Caco-2 (cell line): ENCODE measurements at places on chromosomes 5 and 9. TPM values are rescaled to one million over a fixed set of nuclear protein-coding genes. Genes with fewer than 3 reads are reported as not detected.
A peak's percentile ranks its signal among the peaks of the same experiment; 100 is the strongest.

DNA sequence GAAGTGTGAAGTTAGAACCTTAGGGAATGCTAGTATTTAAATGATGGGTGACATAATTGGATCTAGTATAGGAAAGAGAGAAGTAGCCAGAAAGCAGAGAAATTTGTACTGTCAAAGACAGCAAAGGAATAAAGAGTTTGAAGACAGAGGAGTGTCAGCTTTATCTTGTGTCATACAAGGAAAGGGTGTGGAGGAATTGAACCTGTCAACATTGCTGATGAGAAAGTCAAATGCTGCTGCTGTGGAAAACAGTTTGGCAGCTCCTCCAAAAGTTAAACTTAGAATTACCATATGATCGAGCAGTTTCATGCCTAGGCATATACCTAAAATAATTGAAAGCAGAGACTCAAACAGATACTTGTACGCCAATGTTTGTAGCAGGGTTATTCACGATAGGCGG is 63.7 kb downstream of the DENND4C start:
- no peaks in the 10 kb centered on the region for H3K36me3 ChIP-seq
- H3K4me1 ChIP-seq: peaks cover 6% of the 10 kb centered on the region; the same call in 1 of the 2 replicates
- no peak overlapping the region for H3K4me3 ChIP-seq

- no peak for DNase-seq
- no peaks in the 10 kb centered on the region for H3K4me1 ChIP-seq
- H3K36me3 ChIP-seq: no peaks in the 10 kb centered on the region
- no peak overlapping the region for H3K4me3 ChIP-seq
- no peaks in the 10 kb centered on the region for H3K27me3 ChIP-seq
These were observed 121.8 kb downstream of the FAM170A start for GRCh38 chr5:119750887-119751733.

GRCh38 chr5:134541736-134542376 is 16.4 kb downstream of the JADE2 start:
- no peaks in the 10 kb centered on the region for H3K4me1 ChIP-seq
- DNase-seq: peak; percentile 70
- H3K27me3 ChIP-seq: no peaks in the 10 kb centered on the region
- no peak overlapping the region for H3K4me3 ChIP-seq
- peaks cover 6% of the 10 kb centered on the region; the same call in 1 of the 2 replicates for H3K36me3 ChIP-seq

Gene F12
- total RNA-seq: 13.3 and 14.0 TPM in 2 replicates

Gene PCA3
- total RNA-seq: not detected in 2 replicates

DNA sequence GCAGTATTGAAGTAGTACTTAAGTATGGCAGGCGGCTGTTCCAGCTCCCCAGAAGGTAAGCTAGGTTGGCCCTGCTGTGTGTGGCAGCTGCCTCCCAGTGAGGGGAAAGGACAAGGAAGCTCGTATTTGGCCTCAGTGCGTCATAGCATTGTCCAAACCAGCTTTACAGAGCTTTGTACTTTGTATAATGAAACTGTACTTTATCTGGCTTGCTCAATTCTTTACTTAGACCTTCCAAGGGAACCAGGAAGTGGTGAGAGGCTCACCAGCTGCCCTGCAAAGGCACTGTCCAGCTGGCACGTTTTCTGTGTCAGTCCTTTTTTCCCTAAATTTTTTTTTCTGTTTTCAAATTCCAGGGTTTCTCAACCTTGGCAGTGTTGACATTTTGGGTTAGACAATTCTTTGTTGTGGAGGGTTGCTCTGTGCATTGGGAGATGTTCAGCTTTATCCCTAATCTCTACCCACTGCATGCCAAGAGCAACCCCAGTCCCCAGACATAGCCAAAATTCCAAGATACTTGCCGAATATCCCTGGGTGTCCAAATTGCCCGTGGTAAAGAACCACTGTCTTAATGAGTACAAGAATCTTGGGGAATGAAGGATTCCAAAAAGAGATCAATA is 474.5 kb downstream of the LRRC70 start:
- no peak overlapping the region for H3K4me3 ChIP-seq
- H3K4me1 ChIP-seq: peaks cover 34% of the 10 kb centered on the region
- no peaks in the 10 kb centered on the region for H3K36me3 ChIP-seq
- DNase-seq: no peak
- H3K27me3 ChIP-seq: no peaks in the 10 kb centered on the region

Gene WDR38
- total RNA-seq: not detected in 2 replicates

GRCh38 chr5:112967520-112968083 is 9.0 kb upstream of the DCP2 start:
- no peak overlapping the region for H3K4me3 ChIP-seq
- H3K36me3 ChIP-seq: no peaks in the 10 kb centered on the region
- no peaks in the 10 kb centered on the region for H3K27me3 ChIP-seq

- H3K27me3 ChIP-seq: no peaks in the 10 kb centered on the region
- H3K4me3 ChIP-seq: no peak overlapping the region
- H3K4me1 ChIP-seq: peaks cover 3% of the 10 kb centered on the region
- no peak for DNase-seq
These were observed 25.7 kb upstream of the C5orf47 start for GRCh38 chr5:173963182-173963838.

Gene NEURL1B
- 6.0 and 7.6 TPM in 2 replicates for total RNA-seq

Gene ALDH1A1
- total RNA-seq: 104 and 119 TPM in 2 replicates

- H3K27me3 ChIP-seq: no peaks in the 10 kb centered on the region
- H3K27ac ChIP-seq: no peak overlapping the region
- no peak for DNase-seq
- no peaks in the 10 kb centered on the region for H3K4me1 ChIP-seq
- H3K36me3 ChIP-seq: no peaks in the 10 kb centered on the region
These were observed 7.6 kb downstream of the TTC16 start for GRCh38 chr9:127723444-127723843.

GRCh38 chr5:170632266-170632984 is 128.6 kb downstream of the KCNIP1 start:
- H3K27me3 ChIP-seq: no peaks in the 10 kb centered on the region; the same call in 1 of the 2 replicates
- H3K4me1 ChIP-seq: peaks cover 6% of the 10 kb centered on the region; the same call in 1 of the 2 replicates
- DNase-seq: no peak
- no peaks in the 10 kb centered on the region for H3K36me3 ChIP-seq
- H3K4me3 ChIP-seq: no peak overlapping the region

DNA sequence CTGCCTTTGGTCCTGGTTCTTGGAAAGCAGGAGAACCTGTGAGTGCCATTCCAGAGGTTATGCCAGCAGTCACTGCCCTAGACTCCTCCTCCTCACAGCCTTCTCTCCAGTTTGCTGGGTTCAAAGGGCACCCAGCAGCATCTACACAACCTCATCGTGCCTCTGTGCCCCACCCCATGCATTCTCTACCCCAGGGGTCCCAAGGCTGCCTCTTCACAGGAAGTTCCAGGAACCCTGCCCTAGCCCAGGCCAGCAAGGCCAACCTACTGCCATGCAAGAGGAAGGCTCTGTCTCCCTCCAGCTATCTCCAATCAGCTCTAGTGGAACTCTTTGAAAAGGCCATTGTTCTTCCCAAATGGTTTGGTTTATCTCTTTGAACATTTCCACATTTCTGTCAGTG is 21.2 kb downstream of the ENC1 start:
- peaks cover 2% of the 10 kb centered on the region; the same call in 1 of the 2 replicates for H3K36me3 ChIP-seq
- no peak overlapping the region for H3K4me3 ChIP-seq
- no peak for DNase-seq

GRCh38 chr5:65012301-65012892 is 243.7 kb downstream of the CWC27 start:
- no peak for DNase-seq
- H3K36me3 ChIP-seq: no peaks in the 10 kb centered on the region; the same call in 1 of the 2 replicates
- no peaks in the 10 kb centered on the region for H3K27me3 ChIP-seq
- H3K4me1 ChIP-seq: no peaks in the 10 kb centered on the region
- H3K27ac ChIP-seq: no peak overlapping the region

DNA sequence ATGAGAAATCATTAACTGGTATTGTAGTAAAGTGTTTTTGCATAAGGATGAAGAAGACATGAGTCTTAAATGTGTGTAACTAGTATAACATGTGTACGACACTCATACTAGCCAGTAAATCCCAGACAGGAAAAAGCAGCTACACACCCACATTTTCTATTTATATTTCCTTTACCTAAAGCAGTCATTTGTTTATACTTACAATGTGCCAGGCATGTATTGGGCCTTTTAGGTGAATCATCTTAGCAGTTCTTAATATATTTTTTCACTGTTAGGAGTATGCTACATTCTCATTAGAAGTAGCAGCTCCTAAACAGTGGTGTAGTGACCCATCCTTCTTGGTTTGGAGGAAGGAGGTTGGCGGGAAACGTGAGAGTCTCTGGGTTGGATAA is 55.8 kb upstream of the TMC1 start:
- no peaks in the 10 kb centered on the region for H3K27me3 ChIP-seq
- peaks cover 15% of the 10 kb centered on the region for H3K4me1 ChIP-seq
- H3K36me3 ChIP-seq: no peaks in the 10 kb centered on the region
- no peak overlapping the region for H3K4me3 ChIP-seq

DNA sequence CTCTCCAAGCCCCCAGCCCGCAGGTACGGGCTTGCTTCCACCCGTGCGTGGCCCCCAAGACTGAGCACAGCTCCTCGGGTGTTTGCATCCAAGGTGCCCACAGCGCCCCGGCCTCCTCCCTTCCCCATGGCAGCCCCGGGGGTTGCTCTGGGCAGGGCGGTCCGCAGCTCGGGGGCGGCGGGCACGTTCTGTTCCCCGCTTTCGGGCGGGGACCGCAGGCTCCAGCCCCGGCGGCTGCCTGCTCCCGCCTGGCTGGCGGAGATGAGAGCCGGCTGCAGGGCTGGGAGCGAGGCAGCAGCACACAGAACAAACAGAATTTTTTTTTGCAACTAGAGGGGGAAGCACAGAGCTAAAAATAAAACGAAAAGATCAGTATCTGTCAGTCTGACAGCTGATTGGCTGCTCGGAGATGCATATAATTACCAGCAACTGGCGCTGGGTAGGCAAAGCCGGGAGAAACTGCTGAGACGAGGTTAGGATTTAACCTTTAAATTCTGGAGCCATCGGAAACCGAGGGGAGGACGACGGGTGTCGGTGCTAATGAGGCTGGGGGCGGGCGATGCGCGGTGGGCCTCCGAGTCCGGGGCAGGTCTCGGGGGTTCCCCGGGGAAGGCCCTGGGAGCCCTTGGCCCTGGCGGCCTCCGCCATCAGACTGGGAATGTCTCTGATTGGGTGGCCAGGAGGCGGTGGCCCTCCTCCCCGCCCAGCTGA is 142.7 kb upstream of the IER5L start:
- no peaks in the 10 kb centered on the region for H3K36me3 ChIP-seq
- no peak overlapping the region for H3K4me3 ChIP-seq
- DNase-seq: peak; percentile 58
- H3K27ac ChIP-seq: peak overlapping the region; percentile 27
- no peaks in the 10 kb centered on the region for H3K27me3 ChIP-seq

DNA sequence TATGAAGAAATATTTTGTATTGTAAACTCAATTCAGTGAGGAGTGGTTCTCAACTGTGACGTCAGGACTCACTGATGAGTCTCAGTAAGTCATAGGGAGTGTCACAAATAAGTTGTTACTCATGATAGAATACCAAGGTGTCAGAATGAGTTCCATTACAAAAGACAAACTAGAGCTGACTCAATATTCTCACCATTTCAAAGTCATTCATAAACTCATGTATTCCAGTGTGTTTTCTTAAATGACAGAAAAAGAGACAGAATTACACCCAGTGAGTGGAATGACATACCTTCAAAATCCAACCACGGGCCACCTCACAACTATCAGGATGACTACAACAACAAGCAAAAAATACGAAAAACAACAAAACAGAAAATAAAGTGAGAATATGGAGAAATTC is 321.5 kb downstream of the ENC1 start:
- no peak overlapping the region for H3K4me3 ChIP-seq
- H3K4me1 ChIP-seq: peaks cover 28% of the 10 kb centered on the region
- DNase-seq: no peak
- H3K27me3 ChIP-seq: no peaks in the 10 kb centered on the region
- H3K27ac ChIP-seq: no peak overlapping the region
- H3K36me3 ChIP-seq: no peaks in the 10 kb centered on the region

GRCh38 chr9:126170286-126170823 is 156.3 kb upstream of the MVB12B start:
- DNase-seq: no peak
- no peaks in the 10 kb centered on the region for H3K4me1 ChIP-seq
- H3K27me3 ChIP-seq: no peaks in the 10 kb centered on the region
- no peak overlapping the region for H3K27ac ChIP-seq

DNA sequence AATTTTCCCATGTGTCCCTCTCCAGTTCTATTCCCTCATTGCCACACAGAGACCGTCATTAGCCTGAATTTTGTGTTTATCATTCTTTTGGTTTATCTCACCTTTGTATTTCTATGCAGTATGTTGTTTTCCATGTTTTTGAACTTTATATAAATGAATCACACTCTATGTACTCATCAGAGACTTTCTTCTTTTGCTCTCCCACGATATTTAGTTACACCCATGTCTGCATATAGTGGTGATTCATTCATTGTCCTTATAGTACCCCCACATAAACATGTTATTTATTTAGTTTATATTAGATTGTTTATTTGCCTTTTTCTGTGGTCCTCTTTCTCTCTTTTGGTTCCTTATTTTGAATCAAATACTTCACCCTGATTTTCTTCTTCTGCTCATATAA is 199.7 kb downstream of the FSTL4 start:
- H3K36me3 ChIP-seq: no peaks in the 10 kb centered on the region
- H3K27ac ChIP-seq: no peak overlapping the region
- H3K4me1 ChIP-seq: no peaks in the 10 kb centered on the region

Gene ADAMTSL1
- total RNA-seq: not detected in 2 replicates

Gene SLC6A3
- not detected in 2 replicates for total RNA-seq

Gene TEK
- total RNA-seq: not detected in 2 replicates

- H3K4me3 ChIP-seq: no peak overlapping the region
- H3K27ac ChIP-seq: peak overlapping the region; percentile 20
- no peaks in the 10 kb centered on the region for H3K27me3 ChIP-seq
- H3K36me3 ChIP-seq: no peaks in the 10 kb centered on the region
- no peak for DNase-seq
These were observed 93.6 kb downstream of the PAX5 start for GRCh38 chr9:36940500-36940853.

GRCh38 chr9:136081113-136081825 is 13.8 kb downstream of the NACC2 start:
- H3K4me1 ChIP-seq: no peaks in the 10 kb centered on the region; the same call in 1 of the 2 replicates
- DNase-seq: no peak
- H3K27me3 ChIP-seq: no peaks in the 10 kb centered on the region
- no peak overlapping the region for H3K4me3 ChIP-seq
- H3K27ac ChIP-seq: no peak overlapping the region

- no peaks in the 10 kb centered on the region for H3K27me3 ChIP-seq
- H3K36me3 ChIP-seq: no peaks in the 10 kb centered on the region
- H3K4me3 ChIP-seq: no peak overlapping the region
- no peak overlapping the region for H3K27ac ChIP-seq
These were observed 91.8 kb upstream of the TNC start for GRCh38 chr9:115209601-115210306.

DNA sequence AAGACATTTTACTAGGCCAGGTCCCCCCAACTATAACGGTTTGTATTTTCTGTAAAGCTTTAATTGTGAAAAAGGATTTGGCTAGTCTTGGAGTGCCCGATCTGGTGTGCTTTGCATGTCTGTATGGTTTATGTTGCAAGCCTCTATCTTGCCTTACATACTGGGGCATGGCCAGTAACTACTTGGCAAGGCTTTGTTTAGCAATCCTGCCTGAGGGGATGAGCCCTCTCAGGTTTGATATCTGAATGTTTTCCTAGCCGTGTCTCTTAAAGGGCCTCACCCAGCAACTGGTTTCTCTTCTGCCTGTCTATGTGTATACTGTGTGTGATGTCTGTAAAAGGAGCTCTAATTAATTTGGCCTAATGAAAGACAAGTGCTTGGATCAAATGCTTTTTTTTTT is 61.3 kb upstream of the SPINK5 start:
- H3K4me1 ChIP-seq: no peaks in the 10 kb centered on the region
- no peak overlapping the region for H3K4me3 ChIP-seq
- DNase-seq: no peak
- H3K27me3 ChIP-seq: no peaks in the 10 kb centered on the region
